Thoracic aorta (tissue), 2 donors: ENCODE measurements at places on chromosomes 12 and 14. TPM values are rescaled to one million over a fixed set of nuclear protein-coding genes. Genes with fewer than 3 reads are reported as not detected.

TUBA1C gene
- total RNA-seq, result 239 TPM

DBX2 gene
- 0.27 TPM for total RNA-seq

ZC2HC1C gene
- total RNA-seq, result 0.27 TPM

DNA sequence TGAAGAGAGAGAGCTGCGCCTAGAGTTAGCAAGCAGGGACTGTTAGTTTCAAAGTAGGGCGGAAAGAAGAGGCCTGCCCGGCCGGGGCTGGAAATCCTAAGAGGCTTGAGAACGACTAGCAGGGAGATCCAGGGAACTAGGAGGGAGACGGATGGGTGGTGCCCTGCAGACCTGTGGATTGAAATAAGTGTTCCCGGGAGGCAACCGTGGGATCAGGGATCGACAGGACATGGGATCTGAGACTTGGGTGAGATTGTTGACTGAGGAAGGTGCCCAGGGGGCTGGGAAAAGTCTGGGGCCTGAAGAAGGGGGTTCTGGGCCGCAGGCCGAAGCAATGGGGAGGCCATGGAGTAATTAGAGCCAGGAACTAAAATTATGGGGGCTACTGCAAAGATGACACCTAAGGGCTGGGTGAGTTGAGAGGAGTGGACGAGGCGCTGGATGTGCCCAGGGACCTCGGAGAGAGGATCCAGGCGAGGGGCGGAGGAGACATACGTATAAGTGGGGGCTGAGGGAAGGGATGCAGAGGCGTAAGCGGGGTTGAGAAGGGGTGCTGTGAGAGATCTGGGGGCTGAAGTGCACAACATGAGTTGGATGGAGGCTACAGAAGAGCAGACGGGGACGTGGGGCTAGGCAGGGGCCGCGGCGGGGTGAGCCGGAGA, 635 bp downstream of the LTA4H start:
- H3K4me1 ChIP-seq, result peaks cover 11% of the 10 kb centered on the region
- H3K4me3 ChIP-seq, result peak overlapping the region; percentile 83
- H3K27me3 ChIP-seq, result no peaks in the 10 kb centered on the region
- H3K36me3 ChIP-seq, result no peaks in the 10 kb centered on the region
- peak overlapping the region; percentile 68 for H3K27ac ChIP-seq
- DNase-seq, result no peak

GRCh38 chr14:99802301-99803105, 9.3 kb downstream of the EML1 start:
- no peaks in the 10 kb centered on the region for H3K4me1 ChIP-seq
- H3K27ac ChIP-seq, result no peak overlapping the region
- no peak for DNase-seq
- H3K36me3 ChIP-seq, result no peaks in the 10 kb centered on the region
- H3K27me3 ChIP-seq, result no peaks in the 10 kb centered on the region
- H3K4me3 ChIP-seq, result no peak overlapping the region

- no peak overlapping the region for H3K4me3 ChIP-seq
- no peak overlapping the region for H3K27ac ChIP-seq
- DNase-seq, result no peak
- no peaks in the 10 kb centered on the region for H3K36me3 ChIP-seq
Observed at GRCh38 chr12:48985475-48985897, 7.4 kb downstream of the WNT1 start.

GRCh38 chr14:51228391-51228790, 11.7 kb upstream of the TMX1 start:
- no peaks in the 10 kb centered on the region for H3K27me3 ChIP-seq
- DNase-seq, result no peak
- H3K27ac ChIP-seq, result no peak overlapping the region
- no peaks in the 10 kb centered on the region for H3K36me3 ChIP-seq
- H3K4me3 ChIP-seq, result no peak overlapping the region
- no peaks in the 10 kb centered on the region for H3K4me1 ChIP-seq

DNA sequence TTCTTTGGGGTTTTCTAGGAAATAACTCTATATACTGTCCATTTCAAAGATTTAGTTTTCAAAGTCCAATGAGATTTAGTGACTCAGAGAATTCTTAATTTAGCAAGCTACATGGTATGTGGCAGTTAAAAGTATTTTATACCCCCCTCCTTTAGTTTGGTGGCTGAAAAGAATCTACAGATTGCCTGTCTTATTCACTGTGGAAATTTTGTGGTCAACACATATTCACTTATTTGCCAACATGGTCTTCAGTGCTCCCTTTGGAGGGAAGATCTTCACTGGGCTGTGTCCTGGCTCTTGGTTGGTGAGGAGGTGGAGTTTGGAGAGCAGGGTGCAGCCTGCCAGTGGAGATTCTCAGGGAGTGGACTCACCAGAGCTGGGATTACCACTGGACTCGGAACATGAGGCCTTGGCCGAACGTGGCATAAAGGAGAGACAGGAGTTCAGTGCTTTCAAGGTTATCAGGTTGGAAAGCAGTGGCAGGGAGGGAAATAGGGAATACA, 39.8 kb downstream of the SAMD4A start:
- DNase-seq, result no peak
- peak overlapping the region; percentile 6 for H3K4me3 ChIP-seq
- peaks cover 19% of the 10 kb centered on the region for H3K4me1 ChIP-seq
- H3K27ac ChIP-seq, result peak overlapping the region; percentile 58
- H3K27me3 ChIP-seq, result no peaks in the 10 kb centered on the region

RTL1 gene
- not detected for total RNA-seq

DNA sequence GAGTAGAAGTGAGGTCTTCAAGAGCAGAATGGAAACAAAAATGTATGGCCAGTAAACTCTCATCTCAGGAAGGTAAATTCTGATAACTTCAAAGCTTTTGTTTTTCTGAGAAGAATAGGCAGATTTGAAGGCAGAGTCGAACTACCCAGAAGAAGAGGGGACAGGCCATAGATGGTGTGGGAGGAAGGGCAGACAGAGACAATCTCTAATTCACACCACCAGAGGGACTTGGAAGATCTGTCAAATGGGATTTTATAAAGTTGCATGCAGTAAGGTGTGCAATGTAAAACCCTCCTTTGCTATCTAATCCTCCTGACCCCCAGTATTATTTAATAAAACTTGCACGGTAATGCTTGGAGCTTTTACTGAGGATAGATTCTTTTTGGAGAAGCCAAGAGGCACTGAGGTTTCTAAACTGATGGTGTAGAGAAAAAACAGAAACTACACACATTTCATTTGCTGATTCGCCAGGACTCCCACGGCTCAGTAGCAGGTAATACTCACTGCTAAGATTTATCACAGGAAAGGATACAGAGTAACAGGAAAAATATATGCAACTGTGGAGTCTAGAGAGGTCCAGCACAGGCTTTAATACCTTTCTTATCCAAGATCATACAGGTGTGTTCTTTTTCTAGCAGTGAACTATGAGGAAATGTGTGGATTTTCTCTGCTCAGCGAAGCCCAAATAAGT, 18.3 kb downstream of the SLC38A2 start:
- DNase-seq, result no peak
- H3K27ac ChIP-seq, result no peak overlapping the region
- H3K4me1 ChIP-seq, result peaks cover 6% of the 10 kb centered on the region
- no peaks in the 10 kb centered on the region for H3K27me3 ChIP-seq
- peaks cover 6% of the 10 kb centered on the region for H3K36me3 ChIP-seq

GRCh38 chr14:90651271-90651804, 164.9 kb downstream of the TTC7B start:
- H3K27me3 ChIP-seq, result no peaks in the 10 kb centered on the region
- DNase-seq, result no peak
- no peaks in the 10 kb centered on the region for H3K36me3 ChIP-seq
- H3K4me3 ChIP-seq, result no peak overlapping the region
- H3K27ac ChIP-seq, result no peak overlapping the region

GRCh38 chr12:54419088-54419887, at the start of gene ITGA5:
Gene ITGA5 (minus strand): TSS chr12:54419266. CDS start chr12:54419198, 68 bp downstream.
- peaks cover 46% of the 10 kb centered on the region for H3K4me1 ChIP-seq
- no peak for DNase-seq
- peak within 1 kb of the TSS; percentile 100 for H3K4me3 ChIP-seq
- no peaks in the 10 kb centered on the region for H3K36me3 ChIP-seq
- no peaks in the 10 kb centered on the region for H3K27me3 ChIP-seq

- H3K27me3 ChIP-seq, result no peaks in the 10 kb centered on the region
- DNase-seq, result no peak
- no peak overlapping the region for H3K27ac ChIP-seq
- H3K4me1 ChIP-seq, result peaks cover 16% of the 10 kb centered on the region
- no peaks in the 10 kb centered on the region for H3K36me3 ChIP-seq
Observed at GRCh38 chr14:91108941-91109611, 4.8 kb upstream of the DGLUCY start.

GRCh38 chr12:67909681-67910080, 79.6 kb upstream of the IFNG-AS1 start:
- no peak overlapping the region for H3K27ac ChIP-seq
- no peaks in the 10 kb centered on the region for H3K36me3 ChIP-seq
- DNase-seq, result no peak
- H3K4me3 ChIP-seq, result no peak overlapping the region

LRRC10 gene
- total RNA-seq, result not detected

DNA sequence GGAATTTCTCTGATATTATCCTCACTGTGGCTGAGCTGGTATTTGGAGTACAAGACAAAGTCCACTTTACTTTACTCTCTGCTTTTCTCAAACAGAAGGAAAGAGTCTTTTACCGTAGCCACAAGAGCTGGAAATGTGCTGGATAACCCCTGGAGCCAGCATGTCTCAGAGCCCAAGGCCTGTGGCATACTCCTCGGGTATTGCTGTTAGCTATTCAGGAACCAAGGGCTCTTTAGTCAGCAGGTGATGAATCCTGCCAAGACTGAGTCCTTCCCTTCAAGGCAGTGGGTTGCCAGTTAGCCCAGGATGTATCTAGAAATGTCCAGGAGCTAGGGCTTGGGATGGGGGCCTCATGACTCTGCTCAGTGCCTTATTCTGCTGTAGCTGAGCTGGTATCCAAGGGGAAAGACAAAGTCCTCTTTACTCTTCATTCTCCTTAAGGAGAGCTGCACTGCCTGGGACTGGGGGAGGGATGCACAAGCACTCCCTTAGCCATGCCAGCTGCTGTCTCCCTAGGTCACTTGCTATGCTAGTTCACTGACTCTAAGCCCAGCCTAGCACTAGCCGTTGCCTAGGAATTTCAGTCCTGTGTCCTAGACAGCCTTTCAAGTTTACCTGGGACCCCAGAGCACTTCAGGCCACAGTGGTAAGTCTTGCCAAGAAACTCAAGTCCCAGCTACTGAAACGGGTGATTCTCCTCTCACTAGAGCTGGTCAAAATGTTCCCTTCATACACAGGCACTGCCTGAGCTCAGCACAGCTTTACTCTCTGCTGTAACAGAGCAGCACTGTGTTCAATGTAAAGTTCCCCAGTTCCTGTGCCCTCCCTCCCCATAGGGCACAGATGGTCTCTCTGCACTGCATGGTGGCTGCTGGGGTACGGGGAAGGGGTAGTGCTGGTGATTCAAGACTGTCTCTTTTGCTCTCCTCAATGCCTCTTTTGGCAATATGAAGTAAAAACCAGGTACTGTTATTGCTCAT, 136.4 kb downstream of the SLC35F4 start:
- no peak overlapping the region for H3K27ac ChIP-seq
- H3K36me3 ChIP-seq, result no peaks in the 10 kb centered on the region
- H3K4me1 ChIP-seq, result no peaks in the 10 kb centered on the region
- DNase-seq, result no peak
- H3K27me3 ChIP-seq, result no peaks in the 10 kb centered on the region

GRCh38 chr14:94037954-94038353, 11.8 kb downstream of the OTUB2 start:
- no peak overlapping the region for H3K27ac ChIP-seq
- DNase-seq, result no peak
- no peaks in the 10 kb centered on the region for H3K27me3 ChIP-seq
- no peak overlapping the region for H3K4me3 ChIP-seq

- H3K27ac ChIP-seq, result peak overlapping the region; percentile 90
- H3K4me3 ChIP-seq, result peak overlapping the region; percentile 59
- H3K4me1 ChIP-seq, result peaks cover 59% of the 10 kb centered on the region
- H3K36me3 ChIP-seq, result no peaks in the 10 kb centered on the region
- peak; percentile 75 for DNase-seq
Observed at GRCh38 chr14:104680806-104681688, 8.4 kb upstream of the INF2 start.

DNA sequence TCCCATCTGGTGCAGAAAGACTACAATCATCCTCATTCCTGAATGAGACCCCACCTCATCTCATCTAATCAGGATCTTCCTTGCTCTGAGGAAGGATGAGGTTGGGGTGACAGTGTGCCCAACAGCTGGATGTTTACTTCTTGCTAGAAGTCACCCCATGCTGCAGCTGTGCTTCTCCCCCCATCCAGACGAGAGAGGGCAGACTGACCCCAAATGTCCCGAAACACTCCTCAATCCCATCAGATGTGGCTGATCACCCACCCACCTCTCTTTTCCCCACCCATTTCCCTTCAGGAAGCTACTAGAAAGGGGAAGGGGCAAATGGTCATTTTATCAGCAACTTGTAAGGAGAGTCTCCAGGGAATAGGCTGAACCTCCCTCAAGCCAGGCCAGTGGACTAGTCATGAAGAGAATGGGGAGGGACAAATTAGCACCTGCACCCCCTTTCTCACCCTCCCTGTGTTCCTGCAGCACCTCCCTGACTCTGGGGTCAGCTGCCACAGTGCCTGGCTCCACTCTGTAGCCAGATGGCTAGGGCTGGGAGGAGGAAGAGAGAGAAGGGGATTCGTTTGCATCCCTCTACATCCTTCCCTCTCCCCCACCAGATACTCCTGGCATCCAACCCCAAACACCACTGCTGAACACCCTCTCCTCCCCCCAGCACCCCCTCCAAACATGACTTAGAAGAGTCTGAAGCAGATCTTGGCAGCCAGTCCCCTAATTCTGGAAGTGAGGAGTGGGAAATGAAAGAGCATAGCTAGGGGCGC, 2.8 kb upstream of the BAZ2A start:
- no peaks in the 10 kb centered on the region for H3K27me3 ChIP-seq
- peaks cover 3% of the 10 kb centered on the region for H3K36me3 ChIP-seq
- H3K27ac ChIP-seq, result peak overlapping the region; percentile 5
- peak overlapping the region; percentile 81 for H3K4me3 ChIP-seq

GRCh38 chr12:49342914-49343731, 3.6 kb upstream of the DNAJC22 start:
- peaks cover 24% of the 10 kb centered on the region for H3K27me3 ChIP-seq
- no peaks in the 10 kb centered on the region for H3K36me3 ChIP-seq
- H3K27ac ChIP-seq, result no peak overlapping the region
- peaks cover 41% of the 10 kb centered on the region for H3K4me1 ChIP-seq
- peak overlapping the region; percentile 62 for H3K4me3 ChIP-seq
- DNase-seq, result no peak

DNA sequence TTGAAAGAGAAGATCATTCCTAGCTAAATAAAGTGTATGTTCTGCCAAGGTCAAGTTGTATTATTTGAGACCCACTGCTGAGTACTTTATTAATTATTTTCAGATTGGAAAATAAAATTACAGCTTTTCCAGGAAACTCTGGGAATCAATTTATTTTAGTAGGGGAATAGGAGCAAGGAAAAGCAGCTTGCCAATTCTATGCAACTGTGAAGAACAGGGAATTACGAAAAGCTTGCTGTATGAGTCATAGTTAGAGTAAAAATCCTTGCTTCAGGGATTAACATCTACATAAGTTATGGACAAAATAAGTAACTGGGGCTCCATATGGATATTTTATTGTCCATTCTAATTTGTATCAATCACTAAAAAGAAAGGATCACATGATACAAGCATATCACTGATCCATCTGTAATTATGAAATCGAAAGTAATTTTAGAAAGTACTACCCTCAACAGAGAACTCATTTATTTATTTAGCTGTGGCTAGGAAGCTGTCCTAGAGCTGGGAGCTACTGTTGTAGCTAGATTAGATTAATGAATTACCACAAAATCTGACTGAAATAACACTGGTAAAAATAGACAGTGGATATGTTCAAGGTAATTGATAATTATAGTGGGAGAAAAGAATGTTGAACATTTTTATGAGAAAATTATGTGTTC, 303.5 kb upstream of the NPAS3 start:
- no peaks in the 10 kb centered on the region for H3K36me3 ChIP-seq
- DNase-seq, result no peak
- peak overlapping the region; percentile 37 for H3K4me3 ChIP-seq
- no peaks in the 10 kb centered on the region for H3K27me3 ChIP-seq

- no peaks in the 10 kb centered on the region for H3K4me1 ChIP-seq
- H3K27me3 ChIP-seq, result no peaks in the 10 kb centered on the region
- H3K27ac ChIP-seq, result no peak overlapping the region
- no peak overlapping the region for H3K4me3 ChIP-seq
Observed at GRCh38 chr12:124044809-124045321, 71.8 kb downstream of the ZNF664 start.

TPPP2 gene
- not detected for total RNA-seq
